ENCODE measurements at places on chromosomes 5 and 9.

- no peak for DNase-seq
Measured at GRCh38 chr9:2180154-2180553, 165.0 kb downstream of the SMARCA2 start.

DNA sequence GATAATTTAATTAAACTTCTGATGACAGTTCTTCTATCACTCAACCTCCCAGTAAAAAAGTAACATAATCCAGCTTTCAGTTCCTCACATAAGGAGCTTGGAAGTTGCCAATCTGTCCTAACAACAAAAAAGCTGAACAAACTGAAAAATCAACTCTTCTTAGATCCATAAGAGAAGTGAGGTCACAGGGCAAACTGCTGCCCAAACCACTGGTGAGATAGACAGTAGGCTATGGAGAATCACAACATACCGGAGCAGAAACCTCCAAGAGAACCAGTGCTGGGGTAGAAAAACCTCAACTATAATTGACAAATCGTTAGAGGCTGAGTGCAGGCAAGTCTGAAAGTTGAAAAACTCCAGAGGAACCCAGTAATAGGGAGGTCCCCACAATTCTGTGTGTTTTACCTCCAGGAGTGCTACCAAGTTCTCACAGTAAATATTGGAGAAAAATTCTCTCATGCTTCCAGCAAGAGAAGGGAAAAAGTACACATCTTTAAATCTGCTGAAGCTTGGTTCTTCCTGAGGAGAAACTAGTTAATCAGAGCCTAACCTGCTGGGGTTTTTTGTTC lies 300.0 kb downstream of the PDE4D start:
- DNase-seq: no peak

- DNase-seq: peak; percentile 88
Measured at GRCh38 chr5:119255571-119256356, 100.1 kb upstream of the TNFAIP8 start.

- no peak for DNase-seq
Measured at GRCh38 chr5:44389823-44390143, 563 bp upstream of the FGF10 start.

- no peak for DNase-seq
Measured at GRCh38 chr9:136960212-136960937, 8.3 kb downstream of the LCN12 start.

- no peak for DNase-seq
Measured at GRCh38 chr5:135993335-135993879, 35.4 kb upstream of the TGFBI start.

DNA sequence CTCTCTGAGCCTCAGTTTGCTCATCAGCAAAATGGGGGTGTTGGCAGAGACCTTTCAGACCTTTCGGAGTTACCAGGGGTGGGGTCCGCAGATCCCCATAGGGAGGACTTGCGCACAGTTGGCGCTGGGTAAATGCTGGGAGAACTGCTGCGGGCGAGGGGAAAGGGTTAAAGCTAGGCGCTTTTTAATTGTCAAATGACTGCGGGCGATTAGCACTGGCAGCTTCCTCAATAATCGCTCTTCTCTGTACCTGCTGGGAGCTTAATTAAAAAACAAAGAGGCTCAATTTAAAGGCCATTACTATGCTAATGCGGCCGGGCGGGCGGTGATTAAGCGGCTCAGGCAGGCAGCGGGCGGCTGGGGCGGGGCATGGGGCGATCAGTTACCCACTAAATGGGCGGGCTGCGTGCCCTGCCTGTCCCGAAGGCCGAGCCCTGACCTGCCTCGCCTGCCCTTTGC lies 63.0 kb downstream of the LMX1B start:
- DNase-seq: no peak

DNA sequence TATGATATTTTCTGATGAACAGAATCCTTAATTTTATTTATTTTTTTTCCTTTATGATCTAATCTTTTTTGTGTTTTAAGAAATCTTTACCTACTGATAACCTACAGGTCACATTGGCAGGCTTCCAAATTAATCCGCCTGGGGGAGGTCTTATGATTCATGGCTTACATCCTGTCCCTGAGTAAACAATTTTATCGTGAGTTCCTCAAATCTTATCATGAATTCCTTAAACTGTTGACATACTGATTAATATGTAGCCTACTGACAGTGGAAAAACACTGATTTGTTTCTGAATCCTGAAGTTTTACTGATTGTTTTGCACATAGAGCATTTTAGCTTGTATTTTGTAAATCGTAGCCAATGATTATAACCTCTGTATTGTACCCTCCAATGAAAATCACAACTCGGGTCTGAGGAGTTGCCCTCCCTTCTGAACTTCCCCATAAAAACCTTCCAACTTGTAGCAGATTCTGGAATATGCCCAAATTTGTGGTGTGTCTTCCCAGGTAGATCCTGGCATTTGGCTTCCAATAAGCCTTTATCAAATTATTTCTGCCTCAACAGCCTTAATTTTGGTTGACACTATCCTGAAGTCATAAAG lies 105.6 kb downstream of the VCAN start:
- peak; percentile 89 for DNase-seq

GRCh38 chr5:114362977-114363761 lies 1.3 kb downstream of the KCNN2 start:
- no peak for DNase-seq

DNA sequence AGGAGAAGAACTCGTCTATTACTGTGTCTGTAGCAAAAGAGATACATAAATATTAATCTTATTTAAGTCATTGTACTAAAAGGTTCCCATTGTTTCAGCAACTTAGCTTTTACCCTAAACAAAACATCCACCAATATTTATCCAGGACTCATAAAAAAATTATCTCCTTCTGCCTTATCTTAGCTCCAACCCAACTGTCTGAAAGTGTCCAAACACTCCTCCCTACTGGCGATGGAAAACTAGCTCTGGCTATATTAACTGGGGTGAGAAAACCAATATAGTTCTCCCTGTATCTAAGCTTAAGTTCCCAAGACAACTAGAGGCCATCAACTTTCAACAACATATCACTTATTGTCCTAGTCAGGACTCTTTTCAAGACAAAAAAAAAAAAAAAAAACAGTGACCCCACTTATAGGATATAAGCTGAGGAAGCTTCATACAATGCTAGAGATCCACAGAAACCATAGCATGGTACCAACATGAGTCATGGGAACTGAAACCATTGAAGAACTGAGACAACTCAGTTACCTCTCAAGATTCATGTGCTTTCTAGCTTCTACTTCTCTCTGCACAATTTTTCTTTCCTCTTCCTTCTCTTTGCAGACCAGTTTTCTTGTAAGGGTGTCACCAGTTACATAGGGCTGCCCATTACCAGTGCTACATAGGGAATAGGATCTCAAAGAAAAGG lies 150.7 kb upstream of the RASA1 start:
- DNase-seq: no peak

- no peak for DNase-seq
Measured at GRCh38 chr5:136927571-136927970, 562.2 kb upstream of the TRPC7 start.

- no peak for DNase-seq
Measured at GRCh38 chr5:116495786-116496357, 78.8 kb downstream of the SEMA6A start.

DNA sequence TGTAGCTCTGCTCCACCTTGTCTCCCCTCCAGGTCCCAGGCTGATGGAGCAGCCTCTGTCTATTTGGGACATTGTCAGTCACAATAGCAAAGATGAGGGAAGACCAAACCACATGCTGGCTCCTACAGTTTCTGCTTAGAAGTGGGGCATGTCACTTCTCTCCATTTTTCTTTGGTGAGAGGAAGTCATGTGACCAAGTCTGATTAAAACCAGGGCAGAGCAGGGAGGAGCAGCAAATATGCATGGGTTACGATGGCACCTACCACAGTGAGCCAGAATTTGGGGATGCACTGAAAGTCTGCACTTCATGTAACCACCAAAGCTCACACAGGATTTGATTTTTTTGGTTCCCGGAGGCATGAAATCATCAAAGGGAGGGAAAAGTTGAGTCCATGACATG lies 234.6 kb downstream of the CDK5RAP2 start:
- no peak for DNase-seq

DNA sequence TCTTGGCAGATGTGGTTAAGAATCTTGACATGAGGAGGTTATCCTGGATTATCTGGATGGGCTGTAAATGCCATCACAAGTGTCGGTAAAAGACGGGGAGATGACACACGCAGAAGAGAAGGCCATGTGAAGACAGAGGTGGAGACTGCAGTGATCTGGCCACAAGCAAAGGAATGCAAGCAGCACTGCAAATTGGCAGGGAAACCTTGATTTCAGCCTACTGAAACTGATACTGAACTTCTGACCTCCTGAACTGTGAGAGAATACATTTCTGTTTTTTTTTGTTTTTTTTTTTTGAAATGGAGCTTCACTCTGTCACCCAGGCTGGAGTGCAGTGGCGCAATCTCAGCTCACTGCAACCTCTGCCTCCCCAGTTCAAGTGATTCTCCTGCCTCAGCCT lies 92.4 kb upstream of the NFIL3 start:
- DNase-seq: no peak

- no peak for DNase-seq
Measured at GRCh38 chr5:59390074-59390659, 503.4 kb downstream of the PDE4D start.

DNA sequence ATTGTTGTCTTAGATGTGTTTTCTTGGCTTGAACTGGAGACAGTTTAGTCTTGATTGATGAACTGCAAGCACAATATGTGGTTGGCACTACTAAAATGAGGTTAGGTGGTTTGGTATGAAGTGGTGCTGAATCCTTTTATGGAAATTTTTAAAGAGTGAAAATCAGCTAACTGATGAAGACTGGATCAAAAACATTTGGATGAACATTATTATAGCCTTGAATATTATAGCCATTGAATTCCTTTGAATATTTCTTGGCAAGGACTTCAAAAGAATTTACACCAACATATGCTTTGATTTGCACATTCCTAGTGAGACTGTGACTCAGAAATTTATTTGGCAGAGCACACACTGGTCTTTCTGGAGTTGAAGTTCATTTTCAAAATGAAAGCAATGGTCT lies 318.3 kb downstream of the CHSY3 start:
- no peak for DNase-seq

DNA sequence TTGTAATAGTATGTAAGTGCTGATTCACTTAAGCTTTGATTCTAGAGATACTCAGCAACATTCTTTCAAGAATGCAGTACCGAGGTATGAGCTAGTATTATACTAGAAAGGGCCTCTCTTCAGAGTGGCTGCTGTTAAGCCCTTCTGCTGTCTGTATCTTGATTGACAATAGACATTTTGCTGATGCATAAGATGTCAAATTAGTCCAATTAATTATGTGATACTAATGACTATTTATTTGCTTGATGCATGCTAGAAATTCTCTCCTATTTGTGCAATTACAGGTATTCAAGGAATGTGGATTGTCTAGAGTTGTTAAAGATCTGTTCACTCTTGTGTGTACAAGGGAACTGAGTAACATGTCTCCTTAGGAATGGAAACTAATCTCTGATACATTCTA lies 92.3 kb upstream of the PTGER4 start:
- no peak for DNase-seq

DNA sequence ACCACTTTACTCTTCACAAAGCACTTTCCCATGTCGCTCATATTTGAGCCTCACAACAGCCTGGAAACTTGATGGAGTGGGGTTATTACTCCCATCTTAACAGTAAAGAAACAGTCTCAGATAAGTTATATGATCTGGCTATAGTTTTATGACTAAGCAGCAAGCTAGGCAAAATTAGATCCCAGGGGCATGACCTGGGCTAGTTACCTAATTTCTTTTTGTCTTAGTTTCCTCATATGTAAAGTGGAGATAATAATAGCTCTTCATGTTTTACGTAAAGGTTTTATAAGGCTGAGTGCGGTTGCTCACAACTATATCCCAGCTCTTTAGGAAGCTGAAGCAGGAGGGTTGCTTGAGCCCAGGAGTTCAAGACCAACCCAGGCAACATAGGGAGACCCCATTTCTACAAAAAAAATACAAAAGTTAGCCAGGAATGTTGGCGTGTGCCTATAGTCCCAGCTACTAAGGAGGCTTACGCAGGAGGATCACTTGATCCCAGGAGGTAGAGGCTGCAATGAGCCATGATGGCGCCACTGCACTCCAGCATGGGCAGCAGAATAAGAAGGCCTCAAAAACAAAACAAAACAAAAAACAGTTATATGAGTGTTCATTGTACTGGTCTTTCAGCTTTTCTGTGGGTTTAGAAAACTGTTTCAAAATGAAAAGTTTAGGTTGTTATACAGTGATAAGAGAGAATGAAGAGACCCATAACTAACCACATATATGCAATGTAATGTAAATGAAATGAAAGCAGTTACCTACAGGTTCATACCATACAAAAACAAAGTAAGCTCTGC lies 6.5 kb upstream of the PLIN2 start:
- DNase-seq: no peak

- DNase-seq: no peak
Measured at GRCh38 chr5:142507531-142508372, 178.1 kb downstream of the FGF1 start.

GRCh38 chr5:110612794-110613247 lies 113.7 kb downstream of the TMEM232 start:
- DNase-seq: no peak

DNA sequence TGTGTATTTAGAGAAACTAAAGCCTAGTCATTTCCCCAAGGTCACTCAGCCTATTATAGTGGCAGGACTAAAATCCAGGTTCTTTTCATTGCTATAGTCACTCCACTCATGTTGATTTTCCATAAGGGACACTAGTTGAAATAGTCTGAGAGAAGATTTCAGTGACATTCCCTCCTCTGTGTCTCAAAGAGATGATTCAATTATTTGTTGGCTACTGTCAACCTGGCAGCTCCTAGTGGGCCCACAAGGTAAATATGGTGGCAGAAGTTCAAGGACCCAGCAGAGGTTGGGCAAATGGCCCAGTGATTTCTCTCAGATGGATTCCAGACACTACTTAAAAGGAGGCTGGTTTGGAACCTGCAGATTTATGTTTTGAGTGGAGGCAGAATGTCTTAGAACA lies 48.1 kb downstream of the G3BP1 start:
- DNase-seq: no peak

- DNase-seq: peak; percentile 71
Measured at GRCh38 chr5:132557478-132558172, 848 bp downstream of the RAD50 start.

DNA sequence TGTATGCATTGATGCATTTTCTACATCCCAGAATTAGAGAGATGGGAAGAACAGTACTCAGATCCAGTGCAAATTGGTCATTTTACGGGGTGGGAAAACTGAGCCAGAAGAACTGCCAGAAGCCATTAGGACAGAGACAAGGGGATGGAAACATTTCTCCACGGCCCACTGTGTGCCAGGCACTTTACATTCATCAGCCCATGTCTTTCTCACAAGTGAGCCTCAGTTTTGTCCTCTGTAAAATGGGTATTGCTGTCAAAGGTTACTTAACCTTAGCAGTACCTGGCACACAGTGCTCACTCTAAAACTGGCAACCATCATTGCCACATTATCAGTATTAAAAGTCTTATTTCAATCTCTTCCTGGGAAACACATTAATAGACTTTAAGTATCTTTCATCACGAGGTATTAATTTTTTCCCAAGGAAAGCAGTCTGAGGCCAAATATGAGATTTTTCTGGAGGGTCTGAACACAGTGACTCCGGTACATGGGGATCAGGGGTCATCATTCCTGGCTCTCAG lies 5.2 kb downstream of the DUSP1 start:
- DNase-seq: no peak

- no peak for DNase-seq
Measured at GRCh38 chr5:589173-589572, 23.0 kb upstream of the CEP72 start.

- peak; percentile 87 for DNase-seq
Measured at GRCh38 chr5:36606428-36607113, at the start of gene SLC1A3. Gene SLC1A3, plus strand, starts transcription at chr5:36606606. Its CDS starts 1,818 bp downstream, at chr5:36608424.

Data from Caco-2 (cell line).